ENCODE measurements at places on chromosomes 6 and 20.

GRCh38 chr6:112934433-112935327 lies 587.5 kb downstream of the RFPL4B start:
- no peak overlapping the region for H3K27ac ChIP-seq
- H3K27me3 ChIP-seq: no peaks in the 10 kb centered on the region
- no peak overlapping the region for H3K4me3 ChIP-seq

GRCh38 chr6:63471654-63472053 lies 100.6 kb upstream of the LOC128125822 start:
- no peaks in the 10 kb centered on the region for H3K4me1 ChIP-seq
- H3K36me3 ChIP-seq: no peaks in the 10 kb centered on the region
- H3K27me3 ChIP-seq: no peaks in the 10 kb centered on the region

DNA sequence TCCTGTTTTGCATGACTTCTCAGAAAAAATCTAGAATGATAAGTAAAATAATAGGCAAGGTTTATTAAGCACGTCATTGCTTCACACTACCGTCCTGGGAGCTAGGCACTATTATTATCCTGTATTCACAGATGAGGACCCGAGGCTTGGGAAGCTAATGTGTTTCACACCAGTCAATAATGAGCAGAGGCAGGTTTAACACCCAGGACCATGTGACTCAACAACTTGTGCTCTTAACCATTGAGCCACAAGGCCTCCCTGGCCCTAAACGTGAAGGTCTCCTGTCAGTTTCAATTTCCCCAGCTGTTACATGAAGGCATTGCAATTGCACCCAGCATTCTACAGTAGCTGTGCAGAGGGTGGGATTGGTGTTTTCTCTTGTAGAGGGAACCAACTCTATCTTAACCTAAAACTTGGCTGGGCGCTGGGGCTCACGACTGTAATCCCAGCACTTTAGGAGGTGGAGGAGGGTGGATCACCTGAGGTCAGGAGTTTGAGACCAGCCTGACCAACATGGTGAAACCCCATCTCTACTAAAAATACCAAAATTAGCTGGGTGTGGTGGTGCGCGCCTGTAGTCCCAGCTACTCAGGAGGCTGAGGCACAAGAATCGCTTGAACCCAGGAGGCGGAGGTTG lies 191.2 kb downstream of the BCAS1 start:
- H3K27ac ChIP-seq: peak overlapping the region; percentile 100
- no peak for DNase-seq
- H3K4me3 ChIP-seq: no peak overlapping the region

DNA sequence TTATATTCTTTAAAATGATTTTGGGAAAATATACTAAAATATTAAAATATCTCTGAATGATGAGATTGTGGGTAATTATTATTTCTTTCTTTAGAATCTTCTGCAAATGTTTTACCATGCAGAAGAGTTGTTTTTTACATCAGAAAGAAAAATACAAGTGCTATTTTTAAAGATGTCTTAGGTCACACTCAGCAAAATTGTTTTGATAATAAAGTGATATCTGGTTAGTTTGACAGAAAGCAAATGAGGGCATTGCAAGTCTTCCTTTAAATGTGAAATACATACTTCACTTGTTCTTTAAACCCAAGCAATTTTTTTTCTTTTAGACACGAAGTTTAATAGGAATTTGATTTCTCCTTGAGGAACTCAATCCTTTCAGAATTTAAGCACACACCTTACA lies 43.6 kb upstream of the STXBP5 start:
- no peaks in the 10 kb centered on the region for H3K27me3 ChIP-seq
- H3K4me3 ChIP-seq: no peak overlapping the region
- DNase-seq: no peak
- H3K4me1 ChIP-seq: no peaks in the 10 kb centered on the region
- H3K36me3 ChIP-seq: no peaks in the 10 kb centered on the region
- H3K27ac ChIP-seq: no peak overlapping the region

DNA sequence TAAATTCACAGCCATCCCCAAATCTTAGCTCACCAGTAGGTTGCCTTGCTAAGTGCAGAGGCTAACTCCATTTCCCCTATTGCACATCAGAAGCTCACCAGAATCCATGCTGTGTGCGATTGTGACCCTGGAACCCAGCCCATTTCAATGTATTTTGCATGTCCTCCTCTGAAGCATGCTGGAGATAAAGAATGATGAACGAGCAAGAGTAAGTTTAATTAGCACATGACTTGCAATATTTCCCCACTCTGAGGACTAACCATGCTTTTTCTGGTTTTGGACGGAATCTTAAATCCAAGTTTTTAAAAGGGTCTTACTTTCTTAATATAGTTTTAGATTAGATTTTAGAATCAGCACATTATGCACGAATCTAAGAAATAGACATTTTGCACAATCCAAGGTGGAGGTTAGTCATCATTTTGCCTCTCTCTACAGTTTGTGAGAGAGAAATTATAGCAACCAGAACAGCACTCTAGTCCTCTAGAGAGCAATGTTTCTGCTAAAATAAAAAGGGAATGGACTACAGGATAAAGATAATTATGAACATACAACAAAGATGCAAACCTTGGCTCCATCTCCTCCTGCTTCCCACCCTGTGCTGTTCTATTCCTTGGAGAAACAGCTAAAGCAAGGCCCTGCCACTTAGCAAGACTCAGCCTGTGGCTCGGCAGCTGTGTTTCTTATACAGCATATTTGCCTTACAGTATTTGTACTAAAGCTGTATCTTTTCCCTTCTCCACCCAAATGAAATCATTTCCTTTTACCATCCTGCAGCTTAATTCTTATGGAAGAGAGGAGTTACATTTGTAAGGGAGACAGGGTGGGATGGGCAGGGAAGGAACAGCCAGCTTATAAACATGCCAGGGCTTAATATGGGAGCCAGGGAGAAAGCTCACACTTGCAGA lies 24.9 kb upstream of the LAMA4 start:
- no peak overlapping the region for H3K4me3 ChIP-seq
- DNase-seq: no peak
- H3K4me1 ChIP-seq: no peaks in the 10 kb centered on the region
- no peaks in the 10 kb centered on the region for H3K36me3 ChIP-seq

- DNase-seq: no peak
- H3K36me3 ChIP-seq: no peaks in the 10 kb centered on the region
- H3K27ac ChIP-seq: no peak overlapping the region
- no peak overlapping the region for H3K4me3 ChIP-seq
- H3K4me1 ChIP-seq: no peaks in the 10 kb centered on the region
These were observed 73.8 kb downstream of the SCML4 start for GRCh38 chr6:107750176-107750797.

- H3K36me3 ChIP-seq: no peaks in the 10 kb centered on the region
- DNase-seq: no peak
- H3K4me3 ChIP-seq: no peak overlapping the region
- peaks cover 35% of the 10 kb centered on the region for H3K27me3 ChIP-seq
These were observed 11.2 kb upstream of the HEY2 start for GRCh38 chr6:125738276-125738675.

- DNase-seq: no peak
- H3K27ac ChIP-seq: peak overlapping the region; percentile 84
- no peaks in the 10 kb centered on the region for H3K27me3 ChIP-seq
- H3K36me3 ChIP-seq: no peaks in the 10 kb centered on the region
- peaks cover 42% of the 10 kb centered on the region for H3K4me1 ChIP-seq
These were observed 24.0 kb upstream of the GATA5 start for GRCh38 chr20:62499758-62500236.

DNA sequence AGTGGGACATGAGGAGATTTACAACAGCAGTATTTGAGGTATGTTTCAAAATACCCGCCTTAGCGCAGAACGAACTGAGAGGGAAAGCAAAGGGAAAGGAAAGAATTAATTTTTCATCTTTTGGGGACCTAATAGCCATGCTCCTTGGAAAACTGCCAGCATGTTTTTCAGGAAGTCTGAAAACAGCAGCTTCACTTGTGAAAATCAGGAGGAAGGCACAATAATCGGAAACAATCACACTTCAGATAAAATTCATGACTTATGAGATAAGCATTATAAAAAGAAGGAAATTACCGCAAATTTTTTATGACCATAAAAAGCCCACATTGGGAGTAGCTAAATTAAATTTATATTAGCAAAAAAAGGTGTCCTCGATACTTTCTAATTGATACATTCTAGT lies 541.1 kb downstream of the HAO1 start:
- H3K27ac ChIP-seq: no peak overlapping the region
- no peak for DNase-seq
- H3K4me1 ChIP-seq: no peaks in the 10 kb centered on the region
- H3K4me3 ChIP-seq: no peak overlapping the region
- no peaks in the 10 kb centered on the region for H3K36me3 ChIP-seq

DNA sequence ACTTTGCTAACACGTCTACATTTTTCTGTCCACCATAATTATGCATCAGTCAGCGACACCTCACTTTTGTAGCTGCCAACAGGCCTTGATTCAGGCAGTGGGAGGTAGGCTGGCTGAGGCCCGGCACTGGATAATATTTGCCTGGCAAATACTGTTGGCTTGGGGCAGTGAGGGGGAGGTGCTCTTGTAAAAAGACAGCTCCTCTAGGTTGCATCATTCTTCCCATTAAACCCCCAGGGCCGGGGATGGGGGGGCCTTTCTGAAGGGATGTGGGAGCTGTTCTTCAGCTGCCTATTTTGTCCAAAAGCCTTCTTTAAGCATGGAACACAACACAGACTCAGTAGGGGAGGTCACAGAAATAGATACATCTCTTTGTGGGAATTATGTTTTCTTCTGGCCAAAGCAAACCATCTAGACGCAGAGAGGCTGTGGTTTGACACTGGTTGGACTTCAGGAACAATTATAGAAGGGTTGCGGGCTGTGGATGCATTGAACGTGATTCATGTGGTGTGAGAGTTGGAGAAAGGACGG lies 338.3 kb upstream of the NT5E start:
- no peaks in the 10 kb centered on the region for H3K27me3 ChIP-seq
- no peak overlapping the region for H3K27ac ChIP-seq
- no peak overlapping the region for H3K4me3 ChIP-seq
- no peak for DNase-seq
- no peaks in the 10 kb centered on the region for H3K36me3 ChIP-seq

DNA sequence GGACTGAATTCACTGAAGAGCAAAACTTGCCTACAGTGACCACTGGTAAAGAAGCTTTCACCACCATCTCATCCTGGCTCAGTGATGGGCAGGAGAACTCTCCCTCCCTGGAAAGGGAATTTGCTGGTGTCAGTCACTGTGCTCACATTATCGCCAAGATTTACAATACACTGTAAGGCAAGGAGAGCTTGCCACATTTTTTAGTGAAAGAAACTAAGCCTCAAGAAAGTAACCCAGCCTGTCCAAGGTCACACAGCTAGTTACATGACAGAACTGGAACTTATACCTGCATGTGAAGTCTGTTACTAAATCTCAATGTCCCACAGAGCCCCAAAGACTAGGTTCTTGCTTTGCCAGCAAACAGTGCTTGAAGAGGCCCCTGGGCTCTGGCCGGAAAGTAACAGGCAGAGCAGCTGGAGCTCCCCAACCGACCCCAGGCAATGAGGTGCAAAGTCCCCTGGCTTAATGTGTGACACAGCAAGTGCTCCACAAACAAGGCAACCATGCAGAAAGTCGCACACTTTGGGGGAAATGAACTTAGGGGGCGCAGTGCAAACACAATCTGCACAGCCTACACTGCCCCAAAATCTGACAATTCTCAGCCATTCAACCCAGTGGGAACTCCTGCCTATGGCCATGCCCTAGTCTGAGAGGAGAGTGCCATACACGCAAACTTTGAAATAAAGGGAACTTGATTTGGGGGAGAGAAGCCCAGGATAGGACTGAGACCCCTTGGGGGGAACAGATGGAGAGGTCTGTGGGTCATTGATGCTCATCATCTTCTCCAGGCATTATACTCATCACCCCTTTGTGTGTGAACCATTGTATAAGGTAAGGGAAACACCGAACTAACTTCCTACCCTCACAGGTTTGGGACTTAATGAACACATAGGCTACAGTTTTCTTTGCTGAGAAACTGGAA lies 1.9 kb downstream of the BCL2L1 start:
- peaks cover 55% of the 10 kb centered on the region for H3K4me1 ChIP-seq
- peak overlapping the region; percentile 99 for H3K27ac ChIP-seq
- DNase-seq: no peak

DNA sequence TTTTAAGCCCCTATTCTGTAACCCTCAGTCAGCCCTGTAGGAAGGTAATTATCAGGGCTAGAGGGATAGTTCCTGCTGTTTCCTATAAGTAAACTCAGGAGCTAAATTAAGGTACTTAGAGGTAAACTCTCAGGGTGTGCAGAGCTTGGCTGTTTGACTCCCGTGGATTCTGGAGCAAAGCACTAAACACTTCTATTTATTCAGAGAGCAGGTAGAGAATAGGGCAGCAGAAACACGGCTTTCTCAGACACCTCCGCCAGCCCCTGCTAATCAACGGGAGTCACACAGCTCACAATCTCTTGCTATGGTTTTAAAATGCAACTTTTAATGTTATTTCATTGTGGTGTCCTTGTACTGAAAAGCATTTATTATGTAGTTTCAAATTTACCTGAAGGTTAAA lies 21.8 kb downstream of the PRKN start:
- H3K36me3 ChIP-seq: no peaks in the 10 kb centered on the region
- no peak for DNase-seq
- H3K4me1 ChIP-seq: no peaks in the 10 kb centered on the region

DNA sequence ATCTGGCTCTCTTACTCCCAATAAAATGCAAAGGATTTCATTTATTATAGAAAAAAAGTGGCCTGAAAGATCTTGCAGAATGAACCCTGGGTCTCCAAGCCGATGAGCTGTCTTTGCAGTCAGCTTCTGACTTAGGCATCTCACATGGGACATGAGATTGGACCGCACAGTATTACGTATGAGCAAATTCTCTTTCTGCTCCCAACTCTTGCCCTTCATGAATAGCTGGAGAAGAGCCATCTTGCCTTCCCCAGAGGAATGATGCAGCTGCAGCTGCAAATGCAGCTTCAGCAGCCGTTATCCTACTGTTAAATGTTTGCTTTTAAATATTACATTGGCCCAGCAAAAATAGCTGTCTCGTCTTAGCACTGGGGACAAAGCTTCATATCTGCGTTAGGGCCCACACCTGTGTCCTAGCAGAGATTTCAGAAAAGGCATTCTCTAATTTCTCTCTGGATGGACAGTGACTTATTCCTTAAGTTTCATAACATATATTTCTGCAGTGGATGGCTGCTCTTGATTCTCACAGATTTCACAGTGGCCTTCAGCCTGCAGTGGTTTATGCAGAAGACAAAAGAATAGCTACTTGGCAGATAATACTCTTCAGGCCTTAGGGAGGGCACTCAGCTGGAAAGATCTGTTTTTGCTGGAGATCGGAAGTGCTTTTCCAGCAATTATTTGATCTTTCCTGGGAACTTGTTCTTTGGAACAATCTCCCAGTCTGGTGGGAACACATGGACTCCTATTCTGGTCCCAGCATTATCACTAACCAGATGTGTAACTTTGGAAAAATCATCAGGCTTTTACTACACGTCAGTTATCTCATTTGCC lies 129.2 kb downstream of the FYN start:
- no peaks in the 10 kb centered on the region for H3K36me3 ChIP-seq
- H3K4me3 ChIP-seq: no peak overlapping the region
- no peaks in the 10 kb centered on the region for H3K4me1 ChIP-seq
- peaks cover 36% of the 10 kb centered on the region for H3K27me3 ChIP-seq
- H3K27ac ChIP-seq: no peak overlapping the region
- no peak for DNase-seq

- no peaks in the 10 kb centered on the region for H3K36me3 ChIP-seq
- no peak for DNase-seq
- no peak overlapping the region for H3K4me3 ChIP-seq
- H3K27ac ChIP-seq: no peak overlapping the region
- no peaks in the 10 kb centered on the region for H3K4me1 ChIP-seq
These were observed 50.6 kb downstream of the RCAN2 start for GRCh38 chr6:46440641-46441040.

Data from Panc1 (cell line).